ENCODE measurements at places on chromosomes 6 and 20.

- no peak for DNase-seq
These were observed 154.0 kb downstream of the JARID2 start for GRCh38 chr6:15399641-15400470.

GRCh38 chr6:158016571-158017383 is 35.1 kb downstream of the SYNJ2 start:
- DNase-seq, result no peak

GRCh38 chr20:32975698-32976674 is 28.2 kb downstream of the SUN5 start:
- DNase-seq, result no peak

GRCh38 chr6:6752129-6752528 is 163.6 kb downstream of the LY86 start:
- DNase-seq, result no peak

GRCh38 chr6:157461000-157461915 is 80.3 kb downstream of the ZDHHC14 start:
- DNase-seq, result no peak

GRCh38 chr6:116663308-116663707 is 5.3 kb downstream of the ZUP1 start:
- DNase-seq, result no peak

GRCh38 chr6:43790031-43790430 is 20.0 kb downstream of the VEGFA start:
- peak; percentile 61 for DNase-seq

GRCh38 chr6:17656092-17656491 is 50.6 kb downstream of the NUP153 start:
- DNase-seq, result no peak

GRCh38 chr6:62808565-62809293 is 402.5 kb upstream of the FKBP1C start:
- no peak for DNase-seq

DNA sequence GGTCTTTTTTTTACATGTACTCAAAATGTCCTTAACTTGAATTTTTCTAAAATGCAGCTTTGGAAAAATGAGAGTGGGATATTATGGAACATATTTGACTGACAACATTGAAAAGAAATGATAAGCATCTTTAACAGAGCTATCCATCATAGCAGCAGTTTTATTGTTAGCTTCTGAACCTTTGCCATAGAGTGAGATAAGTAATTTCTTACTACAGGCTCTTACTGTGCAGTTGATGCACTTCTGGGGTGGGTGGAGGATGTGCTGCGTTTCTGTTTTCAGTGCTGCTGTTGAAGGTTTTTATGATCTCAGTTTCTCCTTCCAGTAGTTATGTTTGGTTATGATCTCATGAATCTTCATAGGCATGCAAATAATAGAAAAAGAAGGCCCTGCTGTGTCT is 267.0 kb downstream of the TMEM242 start:
- no peak for DNase-seq

DNA sequence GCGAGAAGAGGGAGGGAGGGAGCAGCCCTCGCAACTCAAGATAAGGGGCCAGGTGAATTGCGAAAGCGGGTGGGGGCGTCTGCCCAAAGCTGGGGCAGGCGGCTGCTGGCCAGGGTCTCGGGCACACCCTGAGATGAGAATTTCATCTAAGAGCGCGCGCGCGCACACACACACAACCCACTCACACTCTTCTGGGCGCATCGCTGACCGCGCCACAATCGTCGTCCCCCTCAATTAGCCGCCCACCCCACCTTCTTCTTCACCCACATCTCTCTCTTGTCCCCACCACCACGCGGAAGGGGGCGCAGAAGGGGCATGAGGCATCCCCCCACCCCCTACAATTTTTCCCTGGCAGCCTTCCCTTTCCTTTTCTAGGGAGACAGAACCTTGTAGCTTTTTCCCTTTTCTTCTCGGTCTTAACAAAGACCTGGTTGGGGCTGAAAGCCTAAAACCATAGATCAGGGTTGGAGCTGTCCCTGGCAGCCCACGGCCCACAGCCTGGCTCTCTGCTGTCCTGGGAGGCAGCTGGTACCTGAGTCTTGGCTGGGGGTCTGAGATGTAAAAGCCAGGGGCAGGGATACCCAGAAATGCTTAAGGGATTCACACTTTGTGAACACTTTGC is 737 bp upstream of the PTPRT start:
- no peak for DNase-seq

DNA sequence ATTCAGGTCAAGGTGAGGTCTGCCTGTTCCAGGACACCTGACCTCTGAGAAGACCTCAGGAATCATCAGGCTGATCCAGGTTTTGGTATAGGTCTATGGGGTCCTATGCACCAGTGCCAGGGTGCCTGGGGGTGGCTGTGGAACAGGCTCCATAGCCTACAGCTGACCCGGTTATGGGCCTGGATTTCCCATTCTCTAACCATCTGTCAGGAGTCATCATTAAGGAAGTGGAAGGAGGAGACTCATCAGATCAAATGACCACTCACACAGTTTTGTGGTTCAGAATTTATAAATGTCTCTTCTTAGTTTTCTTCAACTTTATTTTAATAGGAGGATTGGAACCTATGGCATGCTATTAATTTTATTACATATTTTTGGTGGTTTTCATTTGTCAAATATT is 14.8 kb downstream of the PLA2G7 start:
- no peak for DNase-seq

GRCh38 chr20:63178446-63178820 is 37.5 kb downstream of the YTHDF1 start:
- DNase-seq, result no peak

DNA sequence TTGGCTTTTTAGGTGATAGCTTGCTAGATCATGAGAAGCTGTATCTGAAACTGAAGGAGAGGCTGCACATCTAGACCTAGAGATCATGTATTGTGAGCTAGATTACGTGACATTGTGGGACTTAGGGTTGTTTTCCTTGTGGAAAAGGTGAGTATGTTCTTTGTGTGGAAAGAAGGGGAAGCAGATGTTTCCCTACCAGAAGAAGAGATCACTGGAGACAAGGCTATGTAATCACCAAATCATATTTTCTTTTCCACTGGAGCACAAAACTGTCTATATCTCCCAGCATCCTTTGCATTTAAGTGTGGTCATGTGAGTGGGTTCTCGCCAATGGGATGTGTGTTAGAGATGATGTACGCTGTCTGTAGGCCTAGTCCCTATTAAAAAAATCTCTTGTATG is 7.0 kb upstream of the EPB41L2 start:
- DNase-seq, result no peak

DNA sequence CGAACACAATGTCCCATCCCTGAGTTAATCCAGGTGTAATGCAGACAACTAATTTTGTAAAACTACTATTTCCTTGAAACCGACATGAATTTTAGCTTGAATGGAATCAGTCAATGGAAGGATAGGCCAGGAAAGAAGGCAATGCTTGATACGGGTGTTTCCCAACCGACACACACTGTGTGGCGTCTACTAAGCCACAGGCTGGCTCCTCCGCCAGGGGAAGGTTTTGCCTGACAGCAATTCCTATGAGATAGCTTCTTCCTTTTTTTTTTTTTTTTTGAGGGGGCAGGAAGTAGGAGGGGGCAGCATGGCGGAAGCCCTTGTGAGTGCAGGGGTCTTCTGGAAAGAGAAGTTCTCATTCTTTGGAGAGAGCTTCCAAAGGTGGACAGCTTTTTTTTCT is 12.0 kb upstream of the LAMA4 start:
- DNase-seq, result no peak

- no peak for DNase-seq
These were observed 57.4 kb upstream of the EDN3 start for GRCh38 chr20:59242714-59243626.

- DNase-seq, result no peak
These were observed 306.8 kb downstream of the LMBRD1 start for GRCh38 chr6:69489970-69490369.

DNA sequence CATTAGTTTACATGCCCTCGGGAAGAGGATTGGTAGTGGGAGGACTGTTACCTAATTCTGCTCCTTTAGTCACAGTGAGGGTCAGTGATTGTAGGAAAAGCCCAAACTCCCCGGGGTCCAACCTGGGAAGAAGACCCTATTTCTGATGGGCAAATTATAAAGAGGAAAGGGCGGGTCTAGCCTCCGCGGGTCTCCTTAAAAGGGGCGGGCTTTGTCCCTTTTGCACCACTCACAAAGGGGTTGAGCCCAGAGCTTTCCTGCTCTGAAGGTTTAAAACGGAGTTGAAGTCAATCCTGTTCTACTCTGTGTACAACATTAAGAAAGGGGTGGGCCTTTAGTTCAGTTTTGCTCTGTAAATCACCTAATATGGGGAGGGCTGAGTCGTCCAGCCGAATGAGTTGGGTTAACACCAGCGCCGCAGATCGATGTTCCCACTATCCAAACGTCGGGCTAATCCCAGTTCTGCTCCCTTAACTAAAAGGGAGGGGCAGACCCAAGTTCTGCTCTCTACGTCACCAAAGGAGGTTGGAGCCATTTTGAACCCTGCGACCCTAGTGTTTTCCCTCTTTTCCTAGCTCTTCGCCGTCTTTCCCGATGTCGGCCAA is 920 bp upstream of the RNF5 start:
- DNase-seq, result no peak

DNA sequence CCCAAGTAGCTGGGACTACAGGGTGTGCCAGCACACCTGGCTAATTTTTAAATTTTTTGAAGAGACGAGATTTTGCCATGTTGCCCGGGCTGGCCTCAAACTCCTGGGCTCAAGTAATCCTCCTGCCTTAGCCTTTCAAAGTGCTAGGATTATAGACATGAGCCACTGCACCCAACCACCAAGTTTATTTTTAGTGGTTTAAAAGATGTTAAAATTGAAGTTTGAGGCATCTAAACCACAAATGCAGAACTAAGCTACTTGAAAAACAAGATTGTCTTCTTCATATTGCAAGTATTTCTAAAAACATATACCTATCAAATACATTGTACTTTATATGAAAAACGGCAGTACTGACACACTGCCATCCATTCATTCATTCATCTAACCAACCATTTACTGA is 31.6 kb downstream of the WASF1 start:
- no peak for DNase-seq

- DNase-seq, result no peak
These were observed 156.2 kb upstream of the EXOC2 start for GRCh38 chr6:849075-849506.

DNA sequence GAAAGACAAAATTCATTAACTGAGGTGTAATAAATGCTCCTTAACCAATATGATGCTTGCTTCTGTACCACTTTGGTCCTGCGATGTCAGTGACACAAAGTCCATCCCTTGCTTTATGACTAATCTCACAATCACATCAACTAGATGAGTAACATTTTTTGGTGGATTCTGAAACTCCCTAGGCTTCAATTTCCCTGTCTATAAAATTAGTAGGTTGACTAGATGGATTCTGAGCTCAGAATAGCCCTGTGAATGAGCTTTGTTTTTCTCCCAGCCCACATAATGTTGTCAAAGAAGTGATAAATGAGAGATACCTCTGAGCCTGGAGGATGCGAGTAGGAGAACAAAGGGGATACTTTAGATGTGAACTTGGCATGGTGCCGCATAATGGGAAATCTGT is 9.1 kb downstream of the TXLNB start:
- DNase-seq, result no peak

DNA sequence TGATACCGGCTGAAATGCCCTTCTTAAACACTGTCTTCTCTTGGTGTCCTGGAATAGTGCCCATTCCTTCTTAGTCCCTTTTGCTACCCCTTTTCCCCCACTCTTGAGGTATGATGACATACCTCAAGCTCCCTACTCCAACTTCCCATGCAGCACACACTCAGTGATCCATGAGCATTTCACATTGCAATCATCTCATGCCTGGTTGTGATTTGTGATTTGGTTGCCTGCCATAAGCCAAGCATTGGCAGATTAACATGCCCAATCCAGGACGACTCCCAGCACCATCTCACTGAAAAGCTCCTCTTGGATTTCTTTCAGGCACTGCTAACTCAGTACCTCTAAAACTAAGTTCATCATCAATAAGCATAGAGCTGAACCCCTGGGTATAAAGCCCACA is 14.7 kb upstream of the PTPRA start:
- DNase-seq, result no peak

GRCh38 chr6:86715676-86716075 is 221.7 kb upstream of the HTR1E start:
- no peak for DNase-seq

DNA sequence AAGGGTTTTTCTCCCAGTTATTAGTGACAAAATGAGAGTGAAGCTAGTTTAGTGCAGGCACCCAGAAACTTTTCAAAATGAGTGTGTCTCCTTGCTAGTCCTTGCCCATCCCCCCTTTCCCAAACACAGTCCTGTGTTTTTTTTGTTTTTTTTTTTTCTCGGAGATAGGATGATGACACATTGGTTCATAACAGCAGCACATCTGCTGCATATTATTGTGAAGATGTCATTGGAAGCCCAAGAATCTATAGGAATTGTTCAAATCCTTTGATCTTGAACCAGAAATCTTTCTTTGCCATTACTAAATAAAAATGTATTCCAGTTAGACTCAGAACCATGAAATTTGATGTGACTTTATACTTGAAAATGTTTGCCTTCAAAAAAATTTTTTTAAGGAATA is 162.4 kb downstream of the FRK start:
- DNase-seq, result no peak

- no peak for DNase-seq
These were observed 9.7 kb downstream of the LINC00237 start for GRCh38 chr20:21096321-21097043.

- no peak for DNase-seq
These were observed 50.5 kb upstream of the IBTK start for GRCh38 chr6:82298012-82298411.

GRCh38 chr6:77371748-77372147 is 91.5 kb downstream of the HTR1B start:
- DNase-seq, result no peak

DNA sequence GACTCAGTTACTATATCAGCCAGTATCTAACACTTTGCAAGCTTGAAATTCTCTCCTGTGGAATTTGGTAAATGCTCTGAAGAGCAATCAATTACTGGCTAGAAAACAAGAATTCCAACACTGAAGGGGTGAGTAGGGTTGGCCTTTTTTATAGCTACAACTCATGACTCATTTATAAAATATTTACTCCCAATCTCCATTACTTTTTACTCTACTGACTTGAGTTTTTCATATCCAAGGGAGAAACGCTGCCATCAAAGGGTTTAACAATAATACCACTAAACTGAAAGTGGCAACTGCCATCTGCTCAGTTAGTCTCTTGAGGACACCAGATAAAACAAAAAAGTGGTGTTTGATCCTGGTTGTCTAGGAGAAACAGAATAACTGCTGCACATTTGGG is 203.1 kb downstream of the UBE3D start:
- peak; percentile 75 for DNase-seq

GRCh38 chr6:53066874-53067706 is 1.9 kb downstream of the FBXO9 start:
- DNase-seq, result no peak

GRCh38 chr6:113102761-113103160 is 754.4 kb upstream of the MARCKS start:
- no peak for DNase-seq

GRCh38 chr6:4274382-4275082 is 139.2 kb upstream of the ECI2 start:
- no peak for DNase-seq
